ENCODE measurements at places on chromosomes 6 and 20. TPM values are rescaled to one million over a fixed set of nuclear protein-coding genes. Genes with fewer than 3 reads are reported as not detected.
A peak's percentile ranks its signal among the peaks of the same experiment; 100 is the strongest.

GRCh38 chr6:56688521-56688920, 45.8 kb upstream of the DST start:
- DNase-seq: no peak

DNA sequence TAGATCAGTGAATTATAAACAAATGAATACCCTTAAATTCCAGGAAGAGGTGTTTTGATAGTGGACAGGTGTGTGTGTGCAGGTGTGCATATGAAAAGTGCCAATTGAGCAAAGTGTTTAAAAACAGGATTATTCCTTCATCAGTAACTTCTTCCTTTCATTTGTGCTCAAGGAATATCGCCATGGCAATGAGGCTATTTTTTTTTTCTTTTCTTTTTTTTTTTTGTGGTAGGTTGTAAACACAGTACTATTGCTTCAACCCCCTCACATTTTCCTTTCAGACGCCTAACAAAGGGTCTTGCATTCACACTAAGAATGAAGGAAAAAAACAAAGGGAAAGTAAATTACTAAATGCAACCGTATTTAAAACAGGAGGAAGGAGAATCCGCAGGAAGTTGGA, 2.0 kb upstream of the HSPA1B start:
- no peak for DNase-seq

- no peak for DNase-seq
Observed at GRCh38 chr6:108562503-108562993, 1.8 kb downstream of the FOXO3 start.

DNA sequence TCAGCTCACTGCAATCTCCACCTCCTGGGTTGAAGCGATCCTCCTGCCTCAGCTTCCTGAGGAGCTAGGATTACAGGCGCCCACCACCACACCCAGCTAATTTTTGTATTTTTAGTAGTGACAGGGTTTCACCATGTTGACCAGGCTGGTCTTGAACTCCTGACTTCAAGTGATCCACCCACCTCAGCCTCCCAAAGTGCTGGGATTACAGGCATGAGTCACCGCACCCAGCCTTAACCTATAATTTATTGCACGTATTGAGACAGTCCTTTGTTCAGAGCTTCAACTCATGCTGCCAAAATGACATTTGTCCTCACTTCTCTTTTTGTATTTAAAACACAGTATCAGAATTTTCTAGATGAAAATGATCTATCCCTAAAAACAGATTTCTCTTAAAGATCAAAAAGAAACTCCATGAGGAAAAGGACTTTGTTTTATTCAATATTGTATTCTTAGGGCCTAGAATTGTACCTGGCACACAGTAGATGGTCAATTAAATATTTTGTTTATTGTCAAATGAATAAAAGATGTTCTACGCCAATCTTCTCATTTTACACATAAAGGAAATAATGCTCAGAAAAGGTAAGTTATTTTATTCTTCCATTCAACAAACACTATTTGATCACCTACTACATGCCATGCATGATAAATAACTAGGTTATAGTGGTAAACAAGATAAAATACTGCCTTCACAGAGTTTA, 10.8 kb downstream of the SERAC1 start:
- no peak for DNase-seq

DNA sequence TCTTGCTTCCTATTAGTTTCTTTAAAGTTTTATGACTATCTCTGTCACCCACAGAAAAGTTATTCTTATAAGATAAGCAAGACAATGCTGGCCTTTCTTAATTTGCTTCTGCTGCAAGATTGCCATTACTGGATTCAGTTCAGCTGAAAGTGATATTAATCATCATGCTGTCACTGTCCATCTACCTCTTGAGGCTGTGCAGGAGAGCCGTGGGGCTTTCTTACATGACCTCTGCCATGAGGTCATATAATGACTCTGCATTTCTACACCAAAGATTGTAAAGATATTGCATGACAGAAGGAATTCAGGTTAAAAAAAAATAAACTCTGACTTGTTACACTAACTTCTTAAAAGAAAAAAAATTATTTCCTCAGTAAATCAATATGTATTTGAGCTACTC, 106.9 kb downstream of the TRDN start:
- DNase-seq: no peak

- DNase-seq: no peak
Observed at GRCh38 chr20:32559753-32560380, 25.3 kb downstream of the NOL4L start.

- DNase-seq: no peak
Observed at GRCh38 chr20:46569961-46570360, 19.5 kb upstream of the OCSTAMP start.

GRCh38 chr6:142592876-142593275, 291.1 kb downstream of the ADGRG6 start:
- no peak for DNase-seq

GRCh38 chr6:89547281-89547680, 91.3 kb downstream of the LYRM2 start:
- no peak for DNase-seq

GRCh38 chr6:163228041-163228440, 186.5 kb upstream of the QKI start:
- no peak for DNase-seq

DNA sequence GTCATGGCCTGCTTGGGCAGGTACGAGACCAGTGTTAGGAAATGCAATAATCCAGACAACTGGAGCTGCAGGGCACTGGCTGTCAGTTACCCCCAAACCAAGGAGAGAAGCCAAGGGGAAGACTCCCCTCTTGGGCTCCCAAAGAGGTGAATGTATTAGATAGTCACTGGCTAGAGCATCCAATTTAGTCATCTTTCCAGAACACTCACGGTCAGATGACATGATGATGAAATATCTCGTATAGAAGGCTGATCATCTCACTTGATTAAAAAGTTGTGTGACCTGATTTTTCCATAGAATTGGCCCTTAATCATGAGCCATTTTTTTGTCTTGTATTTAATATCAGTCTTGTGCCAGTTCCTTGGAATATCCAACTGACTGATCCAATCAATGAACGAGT, 40.7 kb downstream of the SLC22A3 start:
- DNase-seq: no peak

DNA sequence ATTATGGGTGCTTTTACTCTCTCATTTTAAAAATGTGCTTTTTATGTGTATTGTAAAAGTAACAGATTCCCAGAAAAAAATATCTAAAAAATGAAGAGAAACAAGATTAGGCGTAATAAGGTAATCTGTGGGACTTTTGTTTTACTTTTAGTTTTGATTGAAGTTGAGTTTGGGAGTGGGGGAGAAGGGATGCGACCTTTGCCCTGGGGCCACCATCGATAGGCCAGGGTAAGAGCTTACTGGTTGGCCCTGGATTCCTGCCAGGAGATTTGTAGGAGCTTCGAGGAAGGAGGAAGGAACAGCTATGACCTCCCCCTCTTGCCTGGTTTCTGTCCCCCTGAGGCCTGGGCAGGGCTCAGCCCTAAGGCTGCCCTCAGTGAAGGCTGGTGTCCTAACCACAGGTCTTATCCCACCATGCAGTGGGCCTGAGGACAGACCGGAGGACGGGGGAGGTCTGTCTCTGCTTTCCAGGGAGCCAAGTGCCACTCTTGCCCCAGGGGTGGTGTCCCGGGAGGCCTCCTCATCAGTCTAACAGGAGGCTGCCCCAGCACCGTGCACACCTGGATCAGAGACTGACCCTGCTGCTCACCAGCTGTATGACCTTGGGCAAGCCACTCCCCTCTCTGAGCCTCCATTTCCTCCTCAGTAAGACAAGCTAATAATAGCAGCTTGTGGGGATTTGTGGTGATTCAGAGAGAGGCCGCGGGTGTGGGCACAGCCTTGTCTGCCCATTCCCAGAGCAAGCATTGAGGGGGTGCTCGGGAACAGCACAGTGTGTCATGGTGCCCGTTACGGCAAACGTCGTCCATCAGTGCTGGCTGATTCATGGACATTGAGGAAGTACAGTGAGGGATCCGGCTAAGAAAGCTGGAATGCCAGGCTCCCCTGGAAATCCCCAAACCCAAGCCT, 21.2 kb downstream of the TGM2 start:
- DNase-seq: no peak

DNA sequence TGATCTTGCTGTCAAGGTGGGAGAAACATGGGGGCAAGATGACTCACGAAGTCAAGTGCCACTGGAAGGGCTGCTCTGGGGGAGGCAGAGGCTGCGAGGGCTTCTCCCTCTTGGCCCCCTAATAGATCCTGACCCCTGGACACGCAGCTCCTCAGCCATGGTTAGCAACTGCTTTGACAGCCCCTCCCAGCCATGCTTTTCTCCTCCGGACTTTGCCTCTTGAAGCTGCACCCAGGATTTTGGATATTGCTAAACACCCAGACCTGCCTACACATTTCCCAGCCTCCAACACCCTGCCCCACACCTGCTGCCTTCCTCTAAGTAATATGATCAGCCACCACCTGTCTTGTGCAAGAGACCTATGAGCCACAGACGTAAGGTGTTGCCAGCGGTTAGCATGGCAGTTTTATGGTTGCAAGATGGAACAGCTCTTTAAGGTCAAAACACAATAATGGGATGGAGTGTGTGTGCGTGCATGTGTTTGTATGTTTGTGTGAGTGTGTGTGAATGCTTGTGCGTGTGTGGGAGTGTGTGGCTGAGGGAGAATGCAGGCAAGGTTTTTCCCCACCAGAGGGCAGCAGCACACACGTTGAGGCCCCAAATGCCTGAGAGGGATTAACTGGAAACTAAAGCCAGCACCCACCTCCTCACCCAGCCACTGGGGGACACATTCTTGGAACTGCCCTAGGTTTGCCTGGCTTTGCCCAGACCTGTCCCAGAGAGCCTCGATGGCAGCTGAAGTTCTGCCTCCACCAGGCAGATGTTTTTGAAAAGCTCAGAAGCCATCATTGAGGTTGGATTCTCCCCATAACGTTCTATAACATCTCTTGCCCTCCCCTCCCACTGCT, 2.5 kb downstream of the IP6K3 start:
- peak; percentile 71 for DNase-seq

DNA sequence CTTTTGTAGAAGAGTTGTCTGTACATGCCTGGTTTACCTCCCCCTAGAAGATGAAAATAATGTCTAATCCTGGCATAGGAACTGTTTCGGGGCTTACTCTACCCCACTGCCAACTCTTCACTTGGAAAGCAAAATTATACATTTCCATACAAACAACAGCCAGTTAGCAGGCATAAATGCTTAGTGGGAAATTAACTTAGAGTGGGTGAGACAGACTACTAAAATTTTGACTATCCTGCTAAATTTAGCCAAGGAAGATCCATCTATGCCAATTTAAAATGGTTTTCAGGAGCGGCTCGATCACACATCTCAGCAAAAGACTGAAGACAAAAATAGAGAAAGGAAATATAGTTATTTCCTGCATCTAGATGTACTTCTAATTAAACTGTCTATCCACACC, 221.2 kb downstream of the TPBG start:
- DNase-seq: no peak

- DNase-seq: no peak
Observed at GRCh38 chr6:6997263-6998193, 110.2 kb upstream of the RREB1 start.

DNA sequence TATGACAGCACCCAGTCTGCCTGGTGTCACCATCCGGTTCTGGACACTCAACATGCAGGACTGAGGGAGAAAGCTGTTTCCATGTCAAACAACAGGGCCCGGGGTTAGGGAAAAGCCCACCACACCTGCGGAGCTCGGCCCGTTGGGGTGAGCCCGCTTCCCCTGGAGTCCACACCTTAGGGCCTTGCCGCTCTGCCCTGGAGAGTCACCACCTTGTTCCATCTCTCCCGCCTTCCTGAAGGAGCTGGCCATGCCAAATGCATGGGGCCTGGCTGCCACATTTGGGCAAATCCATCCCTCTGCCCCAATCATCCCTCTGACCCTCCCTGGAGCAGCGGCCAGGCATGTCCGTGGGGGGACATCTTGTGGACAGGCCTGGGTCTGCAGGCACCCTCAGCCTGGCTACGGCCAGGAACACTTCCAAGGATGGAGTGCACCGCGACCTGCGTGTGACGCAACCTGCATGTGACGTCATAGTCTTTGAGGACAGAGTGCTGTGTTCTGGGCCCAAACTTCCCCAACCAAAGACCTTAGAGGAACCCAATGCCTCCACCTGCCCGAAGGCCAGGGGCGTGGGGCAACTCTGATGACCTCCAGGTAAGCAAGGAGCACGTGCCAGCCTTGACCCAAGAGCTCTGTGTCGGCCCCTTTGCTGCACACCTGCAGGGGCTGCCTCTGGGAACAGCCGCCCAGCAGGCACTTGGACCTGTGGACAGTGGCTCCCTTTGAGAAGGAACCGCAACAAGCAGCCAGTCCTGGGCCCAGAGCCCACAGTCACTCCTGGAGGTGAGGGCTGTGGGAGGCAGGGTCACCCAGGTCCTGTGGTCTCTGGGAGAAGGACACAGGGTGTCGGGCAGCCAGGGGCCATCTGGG, 1.7 kb downstream of the CABLES2 start:
- no peak for DNase-seq

DNA sequence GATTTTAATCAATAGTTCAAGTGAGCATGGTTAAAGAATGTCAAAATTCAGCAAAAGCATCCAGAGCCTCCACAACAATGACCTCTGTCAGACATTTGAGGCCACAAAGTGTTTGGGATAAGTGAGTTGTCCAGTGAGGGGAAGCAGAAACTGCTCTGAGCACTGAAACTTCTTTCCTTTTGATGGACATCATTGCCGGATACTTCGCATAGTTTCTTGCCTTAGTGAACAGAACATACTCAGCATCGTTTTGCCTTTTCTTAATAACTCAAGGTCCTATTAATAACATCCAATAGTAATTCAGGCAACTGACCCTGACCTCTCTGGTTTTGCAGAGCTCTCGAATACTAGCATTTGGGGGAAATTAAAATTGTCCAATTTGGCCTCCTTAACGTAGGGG, 78.6 kb downstream of the EDN3 start:
- DNase-seq: no peak

DNA sequence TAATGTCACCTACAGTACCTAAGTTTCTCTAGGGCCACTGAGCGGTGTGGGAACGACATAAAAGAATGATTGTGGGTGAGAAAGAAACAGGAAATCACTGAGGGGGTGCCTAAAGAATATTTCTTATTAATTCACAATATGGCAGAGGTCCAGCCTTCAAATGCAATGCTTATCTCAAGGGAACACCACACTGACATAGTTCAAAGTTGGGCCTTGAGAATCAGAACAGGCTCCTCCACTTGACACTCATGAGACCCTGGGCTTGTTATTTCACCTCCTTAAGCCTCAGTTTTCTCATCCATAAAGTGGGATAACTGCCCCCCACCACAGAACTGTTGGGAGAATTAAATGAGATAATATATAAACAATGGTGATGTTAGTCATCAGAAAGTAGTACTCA, 40.4 kb upstream of the ARHGAP18 start:
- no peak for DNase-seq

- no peak for DNase-seq
Observed at GRCh38 chr6:7313505-7314165, 636 bp upstream of the SSR1 start.

- no peak for DNase-seq
Observed at GRCh38 chr6:14216946-14217684, 99.5 kb downstream of the CD83 start.

Gene COL11A2
- 1.0 TPM for total RNA-seq

Gene BPIFA1
- not detected for total RNA-seq

Gene INSM1
- 0.48 TPM for total RNA-seq

Gene ADGRF1
- 3.5 TPM for total RNA-seq

Gene DYNLRB1
- total RNA-seq: 100.0 TPM

Gene EEF1A2
- 4.8 TPM for total RNA-seq

Gene ALDH8A1
- 0.80 TPM for total RNA-seq

Gene HSPA1L
- 1.3 TPM for total RNA-seq

Gene PTGIS
- total RNA-seq: 41.0 TPM

Gene AMD1
- total RNA-seq: 74.8 TPM

Gene AVP
- not detected for total RNA-seq
